ENCODE measurements at places on chromosomes 7 and 10. TPM values are rescaled to one million over a fixed set of nuclear protein-coding genes. Genes with fewer than 3 reads are reported as not detected.

RBP4 gene
- total RNA-seq: 0.23 TPM

CRYGN gene
- not detected for total RNA-seq

SPDYE11 gene
- total RNA-seq: not detected

GIMAP8 gene
- 0.12 TPM for total RNA-seq

ADAMTS14 gene
- total RNA-seq: 1.5 TPM
